ENCODE measurements at places on chromosomes 13 and 19.

- DNase-seq: no peak
Observed at GRCh38 chr19:4638828-4639530, at the start of gene TNFAIP8L1. Gene TNFAIP8L1 (plus strand): TSS chr19:4639516. CDS start chr19:4651870, 12,354 bp downstream.

DNA sequence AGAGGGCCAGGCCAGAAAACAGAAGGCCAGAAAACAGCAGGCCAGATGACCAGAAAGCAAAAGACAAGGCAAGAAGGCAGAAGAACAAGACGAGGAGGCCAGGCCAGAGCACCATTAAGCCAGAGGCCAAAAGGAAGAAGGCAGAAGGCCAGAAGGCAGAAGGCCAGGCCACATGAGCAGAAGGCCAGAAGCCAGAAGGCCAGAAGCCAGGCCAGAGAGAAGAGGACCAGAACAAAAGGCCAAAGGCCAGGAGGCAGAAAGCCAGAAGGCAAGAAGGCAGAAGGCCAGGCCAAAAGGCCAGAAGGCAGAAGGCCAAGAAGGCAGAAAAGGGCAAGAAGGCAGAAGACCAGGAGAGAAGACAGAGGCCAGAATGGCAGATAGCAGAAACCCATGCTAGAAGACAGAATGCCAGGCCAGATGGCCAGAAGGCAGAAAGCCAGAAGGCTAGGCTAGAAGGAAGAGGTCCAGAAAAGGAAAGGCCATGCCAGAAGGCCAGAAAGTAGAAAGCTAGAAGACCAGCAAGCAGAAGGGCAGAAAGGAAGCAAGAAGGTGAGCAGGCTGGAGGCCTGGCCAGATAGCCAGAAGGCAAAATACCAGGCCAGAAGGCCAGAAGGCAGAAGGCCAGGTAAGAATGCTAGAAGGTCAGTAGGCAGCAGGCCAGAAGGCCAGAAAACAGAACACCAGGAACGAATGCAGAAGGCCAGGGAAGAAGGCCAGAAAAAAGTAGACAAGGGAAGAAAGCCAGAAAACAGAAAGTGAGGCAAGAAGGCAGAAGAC, 187.6 kb downstream of the TUBA3C start:
- DNase-seq: no peak

DNA sequence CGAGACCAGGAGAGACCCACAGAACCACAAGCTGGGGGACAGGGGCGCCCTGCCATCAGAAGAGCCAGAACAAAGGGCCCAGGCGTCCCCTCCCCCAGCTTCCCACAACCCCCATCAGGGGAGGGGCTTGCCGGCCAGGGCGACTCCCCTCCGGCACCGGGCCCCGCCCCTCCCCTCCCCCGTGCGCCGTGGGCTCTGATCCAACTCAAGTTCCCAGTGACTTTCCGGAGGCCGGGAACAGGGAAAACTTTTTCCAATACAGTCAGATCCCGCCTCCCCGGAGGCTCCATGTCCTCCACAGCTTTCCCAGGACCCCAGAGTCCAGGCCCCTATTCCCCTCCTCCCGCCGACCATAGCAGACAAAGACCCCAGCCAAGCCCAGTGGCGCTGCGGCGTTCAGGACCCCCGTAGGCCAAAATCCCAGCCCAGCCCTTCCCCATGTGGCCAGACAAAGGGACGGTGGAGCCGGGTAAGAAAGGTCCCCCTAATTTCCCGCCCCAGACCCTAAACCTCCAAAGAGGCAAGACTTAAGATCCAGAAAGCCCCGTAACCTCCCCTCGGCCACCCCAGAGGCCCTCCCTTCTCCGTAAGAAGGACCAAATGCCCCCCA, 673 bp downstream of the TEAD2 start:
- DNase-seq: no peak

DNA sequence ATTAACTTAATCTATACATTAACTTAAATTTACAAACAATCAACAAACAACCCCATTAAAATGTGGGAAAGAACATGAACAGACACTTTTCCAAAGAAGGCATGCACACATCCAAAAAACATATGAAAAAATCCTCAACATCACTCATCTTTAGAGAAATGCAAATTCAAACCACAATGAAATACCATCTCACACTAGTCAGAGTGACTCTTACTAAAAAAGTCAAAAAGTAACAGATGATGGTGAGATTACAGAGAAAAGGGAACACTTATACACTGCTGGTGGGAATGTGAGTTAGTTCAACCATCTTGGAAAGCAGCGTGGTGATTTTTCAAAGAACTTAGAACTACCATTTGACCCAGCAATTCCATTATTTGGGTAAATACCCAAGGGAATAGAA, 759.2 kb upstream of the SLITRK1 start:
- DNase-seq: no peak

DNA sequence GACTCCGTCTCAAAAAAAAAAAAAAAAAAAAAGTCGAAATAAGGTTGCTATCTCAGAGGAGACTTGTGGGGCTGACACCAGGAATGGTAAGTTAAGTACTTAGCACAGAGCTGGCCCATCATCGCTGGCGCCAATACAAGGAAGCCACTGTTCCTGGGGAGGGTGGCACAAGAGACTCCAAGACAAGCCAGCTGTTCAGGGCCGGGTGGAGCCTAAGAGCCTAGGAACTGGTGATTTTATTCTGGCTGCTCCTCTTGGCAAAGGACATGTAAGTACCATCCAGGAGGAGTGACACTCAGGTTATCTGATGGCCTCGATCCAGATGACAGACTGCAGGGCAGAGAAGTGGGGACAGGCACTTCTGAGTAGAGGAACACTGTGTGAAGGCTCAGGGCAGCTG, 3.8 kb downstream of the ELOF1 start:
- no peak for DNase-seq

DNA sequence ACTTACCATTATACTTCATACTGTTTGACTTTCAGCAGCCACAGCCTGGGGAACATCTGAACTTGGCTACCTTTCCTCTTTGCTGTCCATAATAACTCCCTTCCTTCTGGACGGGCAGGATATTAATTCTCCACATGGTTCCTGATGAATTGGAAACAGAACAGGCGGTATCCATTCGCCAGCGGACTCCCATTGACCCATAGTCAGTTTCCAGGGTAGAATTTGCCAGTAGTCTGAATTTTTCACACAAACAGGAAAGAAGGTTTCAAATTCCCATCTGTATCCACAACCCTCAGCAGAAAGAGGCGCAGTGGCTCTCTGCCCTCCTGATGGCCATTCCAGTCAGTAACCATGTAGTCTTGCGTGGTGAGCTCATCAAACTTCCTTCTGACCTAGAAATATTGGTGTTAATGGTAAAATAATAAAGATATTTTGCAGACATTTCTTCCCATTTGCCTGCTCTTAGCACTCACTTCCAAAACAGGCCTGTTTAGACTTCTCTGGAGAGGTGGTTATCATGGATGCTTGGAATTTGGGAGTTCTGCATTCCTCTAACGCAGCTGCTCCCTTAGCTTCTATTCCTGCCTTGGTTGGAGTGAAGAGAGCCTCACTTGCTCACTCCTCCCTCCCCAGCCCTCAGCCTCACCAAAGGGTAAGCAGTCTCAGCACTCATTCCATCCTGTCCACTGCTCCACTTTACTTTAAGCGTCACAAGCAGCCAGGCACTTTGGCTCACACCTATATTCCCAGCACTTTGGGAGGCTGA, 75.0 kb upstream of the OXGR1 start:
- no peak for DNase-seq

- DNase-seq: no peak
Observed at GRCh38 chr13:97004886-97005285, 10.6 kb upstream of the OXGR1 start.

DNA sequence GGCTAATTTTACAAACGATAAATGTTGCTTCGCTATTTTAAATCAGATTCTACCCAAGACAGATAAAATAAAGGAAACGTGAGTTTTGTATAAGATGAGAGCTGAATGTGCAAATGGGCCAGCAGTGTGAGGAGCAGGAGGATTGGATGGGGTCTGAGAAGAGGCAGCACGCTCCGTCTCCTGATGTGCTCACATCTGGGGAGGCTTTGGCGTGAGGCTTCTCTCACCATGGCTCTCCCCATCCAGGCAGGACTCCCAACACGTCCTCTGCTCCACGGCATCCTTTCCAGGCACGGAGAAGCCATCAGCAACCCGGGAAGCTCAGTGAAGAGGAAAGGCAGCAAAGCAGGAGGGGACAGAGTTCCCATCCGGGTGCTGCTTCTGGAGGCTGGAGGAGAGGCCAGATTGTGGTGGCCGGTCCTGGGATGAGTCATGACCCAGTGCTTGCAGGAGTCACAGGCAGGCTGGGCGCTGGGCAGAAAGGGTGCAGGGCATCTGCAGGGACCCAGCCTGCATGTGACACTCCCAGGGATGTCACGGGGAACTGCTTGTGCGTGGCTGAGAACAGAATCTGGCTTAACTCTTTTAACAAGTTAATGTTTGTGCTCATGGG, 47.5 kb downstream of the ZNF536 start:
- DNase-seq: no peak

DNA sequence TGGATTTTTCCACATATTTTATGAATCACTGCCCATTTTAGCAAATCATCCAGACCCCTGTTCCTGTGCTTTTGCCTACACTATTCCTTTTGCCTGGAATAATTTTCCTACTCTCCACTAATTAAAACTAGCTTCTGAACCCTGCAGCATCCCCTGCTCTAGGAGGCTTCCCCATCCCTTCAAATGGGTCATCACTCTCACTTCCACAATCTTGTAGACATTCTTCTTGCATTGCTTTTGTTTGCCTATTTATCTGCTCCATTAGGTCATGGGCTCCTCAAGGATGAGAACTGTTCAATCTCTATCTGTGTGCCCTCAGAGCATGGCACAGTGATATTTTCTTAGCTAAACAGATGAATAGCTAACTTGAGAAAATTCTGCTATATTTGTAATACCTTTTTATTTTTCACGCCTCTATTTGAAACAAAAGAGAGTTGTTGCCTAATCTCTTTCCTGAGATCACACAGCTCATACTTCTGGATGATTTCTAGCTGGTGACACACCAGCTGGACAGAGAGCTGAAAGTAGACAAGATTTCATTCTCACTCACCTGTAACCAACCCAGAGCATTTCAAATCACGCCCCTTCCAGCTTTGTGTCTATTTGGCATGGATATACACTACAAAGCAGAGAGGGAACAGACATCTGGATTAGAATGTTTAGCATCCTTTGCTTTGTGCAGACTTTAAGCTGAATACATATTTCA, 466.0 kb downstream of the FOXO1 start:
- DNase-seq: no peak

- no peak for DNase-seq
Observed at GRCh38 chr19:2252797-2253105, 3.5 kb downstream of the JSRP1 start.

- no peak for DNase-seq
Observed at GRCh38 chr13:94495806-94496205, 16.3 kb upstream of the DCT start.

GRCh38 chr13:37457612-37458011, 141.0 kb downstream of the POSTN start:
- no peak for DNase-seq

GRCh38 chr13:96090240-96091101, 564 bp downstream of the HS6ST3 start:
- no peak for DNase-seq

GRCh38 chr19:14377883-14378328, 3.3 kb upstream of the ADGRE5 start:
- no peak for DNase-seq

GRCh38 chr13:68727165-68727564, 1380.5 kb upstream of the ATXN8OS start:
- no peak for DNase-seq

- no peak for DNase-seq
Observed at GRCh38 chr13:80235967-80236302, 105.0 kb downstream of the SPRY2 start.

DNA sequence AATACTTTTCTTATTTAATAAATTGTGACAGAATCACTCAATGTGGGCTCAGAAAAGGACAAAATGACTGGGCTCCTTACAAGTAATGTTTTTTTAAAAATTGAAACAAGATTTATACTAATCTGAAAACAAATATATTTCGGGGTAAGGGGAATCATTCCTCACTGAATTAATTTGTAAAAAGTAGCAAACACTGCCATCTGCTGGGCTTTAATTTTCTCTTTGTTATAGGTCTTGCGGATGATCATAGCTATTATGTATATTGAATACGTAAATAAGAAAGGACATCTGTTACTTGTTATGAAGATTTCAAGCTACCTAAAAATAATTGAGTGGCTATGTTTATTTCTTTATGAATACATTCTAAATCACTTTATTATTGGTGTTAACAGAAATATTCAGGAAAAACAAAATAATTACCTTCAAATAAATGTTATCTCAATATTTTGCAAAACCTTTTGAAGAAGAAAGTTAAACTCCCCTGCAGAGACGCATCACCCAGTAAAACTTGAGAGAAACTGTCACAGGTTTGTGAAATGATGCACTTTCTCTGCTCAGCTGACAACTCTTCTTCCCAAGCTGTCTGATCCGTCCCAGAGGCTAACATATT, 17.8 kb upstream of the ENOX1 start:
- DNase-seq: no peak

- no peak for DNase-seq
Observed at GRCh38 chr19:46147791-46148288, at the start of gene IGFL2. Gene IGFL2 (plus strand): TSS chr19:46148238. CDS start chr19:46148279, 41 bp downstream.

GRCh38 chr13:109650861-109651260, 135.5 kb downstream of the IRS2 start:
- no peak for DNase-seq

DNA sequence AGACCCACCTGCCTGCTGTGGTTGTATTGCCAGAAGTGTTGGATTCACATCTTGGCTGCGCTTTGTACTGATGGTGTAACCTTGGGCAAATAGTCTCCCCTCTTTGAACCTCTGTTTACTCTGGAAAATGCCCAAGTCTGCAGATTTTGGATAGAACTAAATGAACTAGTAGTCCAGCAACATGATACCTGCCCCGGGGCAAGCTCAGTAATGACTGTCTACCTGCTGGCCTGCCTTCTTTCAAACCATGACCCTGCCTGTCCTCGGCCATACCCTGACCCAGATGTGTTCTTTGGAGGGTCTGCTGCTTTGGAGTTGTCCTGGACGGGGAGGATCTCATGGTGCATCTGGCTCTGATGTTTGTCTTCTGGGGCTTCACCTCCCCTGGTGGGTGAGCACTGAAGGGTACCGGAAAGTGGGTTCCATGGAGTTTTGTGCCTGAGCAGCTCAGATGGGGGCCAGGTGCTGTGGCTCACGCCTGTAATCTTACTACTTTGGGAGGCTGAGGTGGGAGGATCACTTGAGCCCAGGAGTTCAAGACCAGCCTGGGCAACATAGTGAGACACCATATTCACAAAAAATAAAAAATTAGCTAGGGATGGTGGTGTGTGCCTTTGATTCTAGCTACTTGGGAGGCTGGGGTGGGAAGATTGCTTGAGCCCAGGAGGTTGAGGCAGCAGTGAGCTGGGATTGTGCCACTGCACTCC, 59.5 kb downstream of the TNFRSF19 start:
- DNase-seq: no peak

DNA sequence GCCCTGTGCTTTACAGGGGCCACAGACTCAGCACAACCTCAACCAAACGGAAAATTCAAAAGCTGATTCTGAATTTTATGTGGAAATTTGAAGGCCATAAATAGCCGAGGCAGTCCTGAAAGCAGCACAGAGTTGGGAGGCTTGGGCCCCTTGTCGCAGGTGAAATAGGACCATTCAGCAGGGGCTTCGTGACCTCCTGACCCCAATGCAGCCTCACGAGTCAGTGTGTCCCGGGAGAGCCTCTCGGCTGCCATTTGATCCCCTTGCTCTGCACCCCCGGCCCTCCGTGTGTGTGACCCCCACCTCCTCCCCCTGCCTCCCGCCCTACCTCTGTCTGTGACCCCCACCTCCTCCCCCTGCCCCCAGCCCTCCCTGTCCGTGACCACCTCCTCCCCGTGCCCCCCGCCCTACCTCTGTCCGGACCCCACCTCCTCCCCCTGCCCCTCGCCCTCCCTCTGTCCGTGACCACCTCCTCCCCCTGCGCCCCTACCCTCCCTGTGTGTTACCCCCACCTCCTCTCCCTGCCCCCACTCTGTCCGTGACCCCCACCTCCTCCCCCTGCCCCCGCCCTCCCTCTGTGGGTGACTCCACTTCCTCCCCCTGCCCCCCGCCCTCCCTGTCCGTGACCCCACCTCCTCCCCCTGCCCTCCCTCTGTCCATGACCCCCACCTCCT, 41.7 kb upstream of the TFDP1 start:
- no peak for DNase-seq

All from cortex of kidney (tissue), 1 donor.